ENCODE measurements at places on chromosomes 6 and 20.

GRCh38 chr6:130944486-130944885, 117.3 kb downstream of the SMLR1 start:
- DNase-seq = no peak

DNA sequence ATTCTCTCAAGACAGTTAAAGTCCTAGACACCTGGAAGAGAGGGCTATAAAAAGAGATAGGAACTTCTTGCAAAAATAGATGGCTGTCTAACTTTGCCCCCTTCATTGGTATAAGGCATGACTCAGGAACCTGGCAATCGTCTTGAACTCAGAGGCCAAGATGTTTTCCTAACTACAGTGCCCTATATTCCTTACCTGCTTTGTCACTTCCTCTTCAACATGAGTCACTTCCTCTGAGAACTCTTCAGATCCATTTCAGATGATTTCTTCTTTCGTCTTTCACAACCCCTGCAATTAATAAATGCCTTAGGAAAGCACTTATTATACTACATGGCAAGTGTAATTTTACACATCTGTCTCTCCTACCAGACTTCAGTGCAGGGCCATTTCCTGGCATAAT, 83.5 kb downstream of the HAO1 start:
- no peak for DNase-seq

- DNase-seq = no peak
Observed at GRCh38 chr6:132199343-132199742, 201.9 kb downstream of the MOXD1 start.

- DNase-seq = no peak
Observed at GRCh38 chr20:32479012-32479411, 106.1 kb downstream of the NOL4L start.

DNA sequence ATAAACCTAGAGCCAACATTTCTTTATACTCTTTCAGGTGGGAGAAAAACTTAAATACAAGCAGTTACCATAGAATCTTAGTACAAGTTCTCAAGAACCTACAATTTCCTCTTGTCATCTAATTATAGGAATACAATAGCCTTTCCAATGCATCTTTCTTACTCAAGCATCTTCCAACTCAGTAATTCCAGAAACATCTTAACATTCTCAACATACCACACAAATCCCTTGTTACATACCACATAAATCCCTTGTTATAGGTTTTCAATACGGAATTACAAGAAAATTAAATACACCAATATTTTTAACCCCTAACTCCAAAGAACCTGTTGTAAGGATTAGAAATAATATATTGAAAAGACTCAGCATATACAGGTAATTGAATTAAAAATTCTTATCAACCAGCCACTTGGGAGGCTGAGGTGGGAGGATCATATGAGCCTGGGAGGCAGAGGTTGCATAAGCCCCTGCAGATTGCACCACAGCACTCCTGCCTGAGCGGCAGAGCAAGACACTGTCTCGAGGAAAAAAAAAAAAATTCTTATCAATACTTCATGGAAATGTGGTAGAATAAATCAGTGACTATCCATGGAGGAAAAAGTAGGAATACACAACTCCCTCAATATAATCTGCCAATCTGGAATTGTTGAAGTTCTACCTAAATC, 127.5 kb upstream of the CCDC28A start:
- no peak for DNase-seq
